NCI-H1436 treated with DMSO at 0.1 percent for 48 hours (cell line): ENCODE measurements at places on chromosomes 16 and 17.

GRCh38 chr16:2235695-2236336 is 428 bp upstream of the DNASE1L2 start:
- DNase-seq: no peak

DNA sequence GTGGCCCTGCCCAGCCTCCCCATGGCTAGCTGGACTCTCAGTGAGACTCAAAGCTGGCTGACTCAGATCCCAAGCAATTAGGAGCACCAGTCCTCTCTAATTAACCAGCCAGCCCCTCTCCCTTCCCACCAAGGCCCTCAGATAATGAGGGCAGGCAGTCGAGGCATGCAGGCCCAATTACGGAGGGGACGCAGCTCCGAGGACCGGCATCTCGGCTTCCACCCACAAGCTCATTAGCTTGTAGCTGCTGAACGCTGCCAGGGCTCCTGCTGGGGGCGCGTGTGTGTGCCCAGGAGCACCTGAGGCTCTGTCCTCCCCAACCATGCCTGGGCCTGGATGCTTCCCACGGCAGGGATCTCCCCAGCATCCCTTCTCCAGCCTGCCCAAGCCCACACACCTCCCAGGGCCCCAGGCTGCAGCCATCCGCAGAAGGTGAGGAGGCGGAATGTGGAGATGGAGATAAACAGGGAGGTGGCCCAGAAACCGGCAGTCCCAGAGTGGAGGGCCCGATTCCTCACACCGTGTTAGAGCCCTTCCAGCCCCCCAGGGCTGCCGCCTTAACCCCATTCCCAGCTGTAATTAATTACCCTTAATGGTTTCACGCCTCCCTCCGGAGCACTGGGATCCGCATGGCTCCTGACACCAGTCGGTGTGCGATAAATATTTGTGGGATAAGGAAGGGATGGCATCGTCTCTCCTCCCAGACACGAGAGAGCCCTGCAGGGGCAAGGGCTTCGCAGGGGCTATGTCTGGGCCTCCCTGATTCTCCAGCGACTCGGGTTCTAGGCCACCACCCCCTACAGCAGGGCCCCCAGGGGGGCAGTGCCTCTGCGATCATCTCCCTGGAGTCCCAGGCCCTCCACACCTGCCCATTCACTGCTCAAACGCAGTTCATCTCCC is 42.2 kb downstream of the RPH3AL start:
- no peak for DNase-seq

- DNase-seq: no peak
Observed at GRCh38 chr17:61756561-61756960, 106.8 kb downstream of the BRIP1 start.

GRCh38 chr16:85258166-85258565 is 145.9 kb upstream of the CIBAR2 start:
- no peak for DNase-seq

DNA sequence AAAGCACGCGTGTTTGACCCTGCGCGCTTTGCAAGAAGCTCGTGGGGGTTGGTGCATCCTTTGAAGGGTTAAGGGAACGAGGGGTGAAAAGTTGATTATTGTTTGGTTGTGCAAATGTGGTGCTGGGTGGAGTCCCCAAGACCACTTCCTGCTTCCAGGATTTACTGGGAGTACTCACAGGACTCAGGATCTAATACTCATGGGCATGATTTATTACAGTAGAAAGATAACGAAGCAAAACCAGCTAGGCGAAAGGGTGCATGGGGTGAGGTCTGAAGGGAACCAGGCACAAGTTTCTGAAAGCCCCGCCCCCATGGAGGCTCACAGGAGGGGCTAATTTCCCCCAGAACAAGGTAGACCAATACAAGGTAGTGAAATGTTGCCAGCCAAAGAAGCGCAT is 58.8 kb downstream of the RPTOR start:
- no peak for DNase-seq

GRCh38 chr17:7384489-7385081 is 3.7 kb downstream of the TNK1 start:
- no peak for DNase-seq

GRCh38 chr16:49261930-49262329 is 19.7 kb downstream of the CBLN1 start:
- no peak for DNase-seq

- no peak for DNase-seq
Observed at GRCh38 chr17:81511804-81512561, 616 bp downstream of the ACTG1 start.

DNA sequence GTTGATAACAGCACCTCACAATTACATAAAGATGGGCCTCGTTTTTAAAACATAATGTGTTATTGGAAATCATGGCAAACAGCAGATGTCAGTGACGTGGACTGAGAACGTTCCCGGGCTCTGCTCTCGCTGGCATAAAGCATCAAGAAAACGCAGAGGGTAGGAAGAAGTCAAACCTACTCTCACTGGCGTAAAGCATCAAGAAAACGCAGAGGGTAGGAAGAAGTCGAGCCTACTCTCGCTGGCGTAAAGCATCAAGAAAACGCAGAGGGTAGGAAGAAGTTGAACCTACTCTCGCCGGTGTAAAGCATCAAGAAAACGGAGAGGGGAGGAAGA is 110.6 kb downstream of the VPS53 start:
- no peak for DNase-seq

- no peak for DNase-seq
Observed at GRCh38 chr17:3710951-3711383, 12.7 kb upstream of the HASPIN start.

DNA sequence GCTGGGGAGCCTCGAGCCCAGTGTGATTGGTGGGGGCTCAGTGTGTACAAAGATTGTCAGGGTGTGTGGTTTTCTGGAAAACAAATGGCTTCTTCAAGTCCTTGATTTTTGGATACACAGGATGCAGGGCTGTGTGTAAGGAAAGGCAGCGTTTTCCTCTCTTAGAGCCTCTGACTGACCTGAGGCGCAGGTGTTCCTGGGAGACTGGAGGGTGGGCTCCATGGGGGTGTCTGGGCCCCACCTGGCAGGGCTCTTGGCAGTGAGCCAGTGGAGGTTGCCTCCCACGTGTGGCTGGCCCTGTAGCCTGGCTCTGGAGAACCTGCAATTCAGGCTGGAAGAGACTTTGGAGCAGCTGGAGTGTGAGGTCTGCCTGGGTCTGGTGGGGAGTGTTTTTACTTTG is 5.0 kb downstream of the FOXK2 start:
- DNase-seq: no peak

- DNase-seq: no peak
Observed at GRCh38 chr17:80470603-80471002, 5.8 kb downstream of the NPTX1 start.

DNA sequence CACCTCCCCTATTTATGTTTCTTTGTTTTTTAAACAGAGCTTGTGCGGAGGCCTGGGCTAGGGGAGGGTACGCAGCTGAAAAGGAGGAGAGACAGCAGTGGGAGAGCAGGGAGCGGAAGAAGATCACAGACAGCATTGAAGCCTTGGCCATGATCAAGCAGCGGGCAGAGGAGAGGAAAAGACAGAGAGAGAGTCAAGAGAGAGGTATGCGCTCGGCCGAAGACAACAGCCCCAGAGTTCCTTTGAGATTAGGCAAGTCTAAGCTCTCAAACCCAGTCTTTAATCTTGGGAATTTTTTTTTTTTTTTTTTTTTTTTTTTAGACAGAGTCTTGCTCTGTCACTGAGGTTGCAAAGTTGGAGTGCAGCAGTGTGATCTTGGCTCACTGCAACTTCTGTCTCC is 20.6 kb downstream of the DNAAF1 start:
- no peak for DNase-seq

- DNase-seq: no peak
Observed at GRCh38 chr16:72373201-72373600, 201.2 kb upstream of the PMFBP1 start.

DNA sequence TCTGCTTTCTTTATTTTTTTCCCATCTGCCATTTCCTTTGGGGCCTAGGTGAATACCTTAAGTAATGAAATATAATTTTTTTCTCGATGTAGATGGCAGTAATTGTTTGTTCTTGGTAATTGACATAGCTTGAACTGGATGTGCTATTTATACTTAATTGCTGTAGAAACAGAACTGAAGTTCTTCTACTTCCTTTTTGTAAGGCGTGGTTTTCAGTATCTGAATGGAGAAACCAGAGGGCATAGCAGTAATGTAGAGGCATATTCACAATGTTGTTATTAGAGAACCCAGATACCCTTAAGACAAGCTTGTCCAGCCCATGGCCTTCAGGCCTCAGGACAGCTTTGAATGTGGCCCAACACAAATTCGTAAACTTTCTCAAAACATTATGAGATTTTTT is 16.4 kb downstream of the ATP6V0A1 start:
- no peak for DNase-seq

GRCh38 chr16:61323456-61323855 is 712.8 kb downstream of the CDH8 start:
- DNase-seq: no peak

- no peak for DNase-seq
Observed at GRCh38 chr16:87418644-87419043, 26.5 kb downstream of the MAP1LC3B start.

- no peak for DNase-seq
Observed at GRCh38 chr16:22675745-22676540, 138.0 kb upstream of the HS3ST2 start.

GRCh38 chr17:44466339-44466738 is 36.9 kb downstream of the GPATCH8 start:
- no peak for DNase-seq

- DNase-seq: no peak
Observed at GRCh38 chr17:38322156-38322779, 21.5 kb downstream of the GPR179 start.

DNA sequence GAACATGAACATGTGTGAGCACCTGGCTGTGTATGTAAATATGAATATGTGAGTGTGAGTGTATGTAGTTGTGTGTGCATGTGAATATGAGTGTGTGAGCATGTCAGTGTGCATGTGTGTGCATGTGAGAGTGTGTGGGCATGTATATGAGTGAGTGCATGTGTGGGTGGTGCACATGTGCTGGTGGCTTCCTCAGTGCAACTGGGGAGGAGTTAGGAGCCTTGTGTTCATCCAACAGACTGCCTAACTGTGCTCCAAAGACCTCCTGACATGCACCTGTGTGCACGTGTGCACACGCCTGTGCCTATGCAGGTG is 1.4 kb downstream of the TMEM235 start:
- no peak for DNase-seq

GRCh38 chr16:3819175-3819527 is 61.4 kb downstream of the CREBBP start:
- DNase-seq: no peak

DNA sequence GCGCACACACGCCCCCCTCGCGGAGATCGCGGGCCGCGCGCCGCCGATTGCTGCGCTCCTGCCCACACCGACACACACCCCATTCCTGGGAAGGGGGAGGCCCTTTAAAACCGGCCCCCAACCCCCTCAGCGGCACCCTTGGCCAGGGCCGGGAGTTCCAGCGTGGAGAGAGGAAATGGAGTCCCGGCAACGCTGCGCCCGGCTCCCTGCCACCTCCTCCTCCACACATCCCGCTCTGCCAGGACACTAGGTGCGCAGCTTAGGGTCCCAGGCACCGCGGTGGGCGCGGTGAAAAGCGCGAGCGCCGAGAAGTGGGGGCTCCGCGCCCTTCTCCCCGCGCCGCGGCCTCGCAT is 397 bp downstream of the CDC42EP4 start:
- DNase-seq: no peak

DNA sequence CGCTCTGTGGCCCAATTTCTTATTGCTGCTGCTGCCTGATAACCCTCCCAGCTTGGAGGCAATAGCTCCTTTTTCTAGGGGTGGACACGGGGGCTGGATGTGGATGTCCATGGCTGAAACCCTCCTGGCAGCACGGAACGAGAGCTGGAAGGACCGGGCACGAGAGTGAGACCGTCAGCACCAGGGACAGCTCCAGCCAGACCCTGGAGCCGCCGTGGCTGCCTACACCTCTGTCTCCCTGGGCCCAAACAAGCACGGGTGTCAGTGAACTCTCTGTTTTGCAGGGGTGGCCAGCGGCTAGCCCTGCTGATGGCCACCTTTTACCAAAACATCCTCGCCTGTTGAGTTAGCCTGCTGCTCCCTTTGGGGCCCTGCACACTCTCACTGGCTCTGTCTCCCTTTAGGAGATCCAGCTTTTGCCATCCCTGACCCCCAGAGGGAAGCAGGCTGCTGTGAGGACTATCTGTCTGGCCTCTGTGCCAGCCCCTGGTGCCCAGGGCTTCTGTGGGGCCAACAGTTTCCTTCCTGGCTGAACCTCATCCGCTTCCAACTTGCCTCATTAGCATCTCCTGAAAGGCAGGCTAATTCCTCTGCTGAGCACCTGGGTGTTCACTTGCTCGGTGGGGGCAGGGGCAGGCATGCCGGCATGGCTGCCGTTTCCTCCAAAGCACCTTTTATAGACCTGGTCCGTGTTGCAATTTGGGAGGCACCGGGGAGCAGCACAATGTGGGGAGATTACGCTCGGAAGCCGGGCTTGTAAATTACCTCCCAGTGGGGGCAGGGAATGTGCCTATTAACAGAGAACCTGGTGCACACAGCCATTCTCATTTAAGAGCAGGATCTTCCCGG is 118.1 kb downstream of the ENGASE start:
- no peak for DNase-seq

DNA sequence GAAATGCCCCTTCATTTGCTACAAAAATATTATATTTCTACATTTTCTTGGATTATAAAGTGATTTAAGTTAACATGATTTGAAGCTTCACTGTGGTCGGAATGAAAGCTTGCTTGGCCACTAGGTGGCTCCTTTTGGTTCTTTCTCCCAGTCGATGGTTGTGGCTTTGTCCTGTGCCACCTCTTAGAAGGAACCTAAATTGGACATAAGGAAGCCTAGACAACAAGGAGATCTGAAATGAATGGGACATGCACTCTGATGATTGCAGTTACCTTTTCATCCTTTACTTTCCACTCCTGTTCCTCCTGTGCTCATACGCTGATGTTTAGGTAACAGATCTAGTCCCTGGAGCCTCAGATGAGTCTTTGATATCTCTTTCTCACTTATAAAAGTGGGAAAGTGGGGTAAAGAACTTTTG is 39.2 kb downstream of the FTO start:
- DNase-seq: no peak

DNA sequence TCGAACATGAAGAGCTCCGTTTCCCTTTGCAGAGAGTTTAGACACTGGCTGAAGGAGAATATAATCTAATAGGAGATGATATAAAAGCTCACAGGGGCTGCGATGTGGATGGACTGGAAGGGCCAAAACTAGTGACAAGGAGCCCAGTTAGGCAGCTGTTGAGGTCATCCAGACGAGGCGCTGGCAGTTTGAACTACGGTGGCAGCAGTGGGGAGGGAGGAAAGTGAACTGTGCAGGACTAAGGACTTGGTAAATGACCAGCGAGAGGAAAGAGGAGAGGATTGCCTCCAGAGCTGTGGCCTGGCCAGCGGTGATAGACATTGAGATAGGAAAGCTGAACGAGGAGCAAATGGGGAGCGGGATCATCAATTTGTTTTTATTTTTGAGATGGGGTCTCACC is 14.6 kb upstream of the YWHAE start:
- DNase-seq: no peak
